T47D (cell line): ENCODE measurements at places on chromosomes 5 and 9.
A peak's percentile ranks its signal among the peaks of the same experiment; 100 is the strongest.

- DNase-seq, result no peak
Measured at GRCh38 chr9:87888501-87888900, 5.8 kb downstream of the SPATA31E1 start.

DNA sequence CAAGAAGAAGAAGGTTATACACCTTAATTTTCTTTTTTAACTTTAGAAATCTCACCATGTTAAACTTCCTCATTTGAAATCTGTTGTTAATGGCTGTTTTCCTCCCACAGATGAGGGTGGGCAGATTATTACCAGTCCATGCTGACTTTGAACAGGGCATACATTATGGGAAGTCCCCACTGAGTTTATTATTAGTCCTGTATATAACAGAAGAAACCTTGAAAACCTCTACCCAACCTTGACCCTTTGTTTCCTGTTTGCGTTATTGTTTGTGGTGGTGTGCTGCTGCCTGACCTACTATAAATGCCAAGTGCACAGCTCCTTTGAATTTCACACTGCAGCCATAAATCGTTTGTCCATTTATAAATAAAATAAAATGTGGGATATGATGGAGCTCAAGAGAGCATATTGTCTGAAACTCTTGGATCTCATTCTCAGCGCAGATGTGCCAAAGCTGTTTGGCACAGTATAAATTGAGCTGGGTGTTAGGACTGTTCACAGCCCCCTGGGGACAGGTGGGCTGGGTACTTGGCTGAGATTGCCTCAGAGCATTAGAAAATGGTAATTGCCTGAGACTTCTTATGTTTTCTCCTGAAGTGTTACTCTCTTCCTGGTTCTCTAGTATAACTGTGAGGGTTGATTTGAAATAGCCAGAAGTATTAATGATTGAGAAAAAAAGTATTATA is 139.6 kb downstream of the SPATA31D1 start:
- no peak for DNase-seq

GRCh38 chr5:135008981-135009735 is 24.9 kb downstream of the PITX1 start:
- DNase-seq, result no peak

DNA sequence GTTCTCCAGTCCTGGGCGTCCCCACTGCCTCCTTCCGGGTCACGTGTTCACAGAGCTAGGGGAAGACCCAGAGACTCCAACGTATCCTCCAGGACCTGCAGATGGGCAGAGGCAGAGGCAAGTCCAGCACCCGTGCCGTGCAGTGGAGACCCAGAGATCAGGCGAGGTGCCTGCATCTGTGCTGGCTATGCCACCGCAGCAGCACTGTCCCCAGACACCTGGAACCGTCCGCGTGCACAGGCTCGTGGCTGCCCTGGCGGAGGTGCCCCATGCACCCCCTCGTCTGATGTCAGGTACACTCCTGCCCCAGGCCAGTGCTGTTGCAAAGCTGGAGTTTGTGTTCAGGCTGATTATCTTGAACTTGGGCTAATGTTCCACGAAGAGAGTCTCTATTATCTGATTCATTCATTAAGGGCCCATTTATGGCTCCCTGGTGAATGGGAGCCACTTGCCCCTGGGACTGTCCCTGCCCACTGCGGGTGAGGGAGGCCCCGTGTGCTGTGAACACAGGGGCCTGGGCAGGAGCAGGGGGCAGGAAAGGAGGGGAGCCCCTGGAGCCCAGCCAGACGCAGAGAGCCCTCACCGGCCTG is 13.7 kb downstream of the IRX4 start:
- DNase-seq, result no peak

GRCh38 chr5:128241051-128241695 is 157.6 kb downstream of the SLC12A2 start:
- DNase-seq, result no peak

DNA sequence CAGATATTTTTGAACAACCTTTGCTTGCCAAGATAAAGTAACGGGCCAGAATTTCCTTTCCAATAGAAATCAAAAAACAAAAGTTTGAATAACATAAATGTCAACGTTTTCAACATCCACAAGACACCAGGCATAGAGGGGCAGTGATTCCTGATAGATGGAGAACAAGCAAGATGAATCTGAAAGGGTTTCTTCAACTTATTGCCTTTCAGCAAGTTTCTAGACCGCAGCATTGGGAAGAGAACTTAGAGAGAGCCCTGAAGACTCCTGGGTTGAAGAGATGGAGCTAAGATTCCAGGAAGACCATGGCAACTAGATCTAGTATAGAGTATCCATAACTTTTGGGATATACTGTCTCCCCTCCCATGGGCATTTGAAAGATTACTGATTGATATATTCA is 751.4 kb upstream of the CTNND2 start:
- DNase-seq, result no peak

DNA sequence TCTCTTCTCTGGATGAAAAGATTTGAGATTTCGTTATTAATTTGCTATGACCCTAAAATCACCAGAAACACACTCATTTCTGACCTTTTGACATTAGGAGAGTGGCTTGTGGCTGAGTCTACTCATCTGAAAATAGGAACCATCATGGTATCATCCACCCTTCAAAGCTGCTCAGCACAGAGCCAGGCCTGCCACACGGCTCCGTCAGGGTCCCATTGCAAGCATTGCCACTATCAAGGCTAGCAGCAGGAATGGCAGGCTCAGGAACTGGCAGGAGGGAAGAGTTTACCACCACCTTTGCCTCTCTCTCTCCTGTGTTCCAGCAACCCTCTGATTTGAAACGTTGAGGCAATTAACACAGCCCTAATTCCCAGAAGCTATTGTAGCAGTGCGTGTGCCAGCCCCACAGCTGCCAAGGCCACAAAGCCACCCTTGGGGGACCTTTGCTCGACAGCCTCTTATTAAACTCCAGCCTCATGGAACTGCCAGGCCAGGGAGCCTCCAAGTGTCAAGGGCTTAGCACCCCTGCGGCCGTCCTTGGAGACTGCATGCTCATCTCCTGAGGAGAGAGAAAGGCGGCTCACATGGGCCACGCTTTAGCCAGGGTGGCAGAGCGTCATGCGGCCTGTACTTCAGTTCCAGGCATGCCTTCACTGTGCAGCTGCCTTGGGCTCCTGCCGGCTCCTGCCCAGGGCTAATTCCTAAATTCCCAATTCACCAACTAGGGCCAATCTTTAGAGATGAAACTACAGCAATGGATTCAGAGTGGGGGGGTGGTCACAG is 145.9 kb downstream of the ROR2 start:
- no peak for DNase-seq

- DNase-seq, result no peak
Measured at GRCh38 chr5:14675865-14676300, 11.4 kb downstream of the OTULIN start.

- no peak for DNase-seq
Measured at GRCh38 chr9:4099976-4100735, 199.7 kb downstream of the GLIS3 start.

GRCh38 chr5:63727583-63727982 is 234.7 kb downstream of the HTR1A start:
- DNase-seq, result no peak

DNA sequence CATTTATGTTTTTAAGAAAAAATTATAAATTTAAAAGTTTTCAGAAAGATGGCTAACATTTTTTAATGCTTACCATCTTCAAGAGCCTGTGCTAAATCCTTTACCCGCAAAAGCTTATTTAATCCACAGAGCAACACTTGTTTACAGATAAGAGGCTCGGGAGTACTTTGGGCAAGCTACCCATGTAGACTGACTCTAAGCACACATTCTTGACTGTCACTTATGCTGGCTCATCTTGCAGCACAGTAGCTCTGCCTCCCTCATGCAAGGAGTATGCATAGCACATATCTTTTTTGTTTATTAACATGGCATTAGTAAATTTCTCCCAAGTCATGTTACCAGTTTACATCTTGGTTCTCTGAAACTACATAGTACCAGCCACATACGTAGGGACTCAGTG is 14.7 kb downstream of the SH3RF2 start:
- DNase-seq, result no peak

DNA sequence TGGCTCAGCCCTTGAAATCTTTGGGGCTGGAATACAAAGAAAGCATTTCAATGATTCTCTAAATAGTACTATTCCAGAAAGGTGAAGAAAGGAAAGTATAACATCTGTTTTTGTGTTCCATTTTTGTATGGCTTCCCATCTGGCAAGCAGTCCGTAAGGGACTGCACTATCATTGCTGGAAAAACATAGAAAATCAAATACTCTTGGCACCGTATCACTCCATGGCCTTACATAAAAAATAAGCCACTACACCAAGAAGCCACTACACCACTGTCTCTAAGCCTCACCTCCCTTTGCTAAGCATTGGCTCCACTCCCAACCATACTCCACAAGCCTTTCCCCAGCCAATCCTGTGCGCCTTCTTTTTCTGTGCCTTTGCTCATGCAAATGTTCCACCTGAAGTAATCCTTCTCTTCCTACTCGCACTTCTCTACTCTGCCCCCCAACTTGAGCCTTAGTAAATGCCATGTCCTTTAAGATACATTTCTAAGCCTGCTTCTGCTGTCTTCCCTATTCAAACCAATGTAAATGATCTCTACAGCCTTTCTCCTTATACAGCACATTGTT is 454.6 kb upstream of the TUSC1 start:
- DNase-seq, result no peak

DNA sequence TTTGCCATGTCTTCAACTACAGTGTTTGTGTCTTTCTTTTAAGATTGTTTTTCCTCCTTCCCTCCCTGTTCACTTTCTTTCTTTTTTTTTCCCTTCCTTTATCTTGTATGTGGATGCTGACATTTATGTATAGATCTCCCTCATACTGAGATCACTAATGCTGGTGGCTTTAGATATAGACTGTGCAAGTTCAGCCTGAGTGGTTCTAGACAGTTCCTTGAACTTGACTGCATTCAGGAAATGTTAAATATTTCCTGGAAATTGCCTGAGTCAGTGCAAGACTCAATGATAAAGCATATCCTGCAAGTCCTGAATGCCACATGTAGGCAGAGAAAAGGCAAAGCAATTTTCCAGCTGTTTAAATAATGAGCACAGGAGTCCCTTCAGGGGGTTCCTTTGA is 182.5 kb upstream of the NR3C1 start:
- DNase-seq, result no peak

- peak; percentile 42 for DNase-seq
Measured at GRCh38 chr5:18393565-18394442, 759.5 kb downstream of the TAF11L14 start.

GRCh38 chr5:116242343-116242742 is 157.5 kb downstream of the COMMD10 start:
- no peak for DNase-seq
